ENCODE measurements at places on chromosomes 2 and 18.
A peak's percentile ranks its signal among the peaks of the same experiment; 100 is the strongest.

DNA sequence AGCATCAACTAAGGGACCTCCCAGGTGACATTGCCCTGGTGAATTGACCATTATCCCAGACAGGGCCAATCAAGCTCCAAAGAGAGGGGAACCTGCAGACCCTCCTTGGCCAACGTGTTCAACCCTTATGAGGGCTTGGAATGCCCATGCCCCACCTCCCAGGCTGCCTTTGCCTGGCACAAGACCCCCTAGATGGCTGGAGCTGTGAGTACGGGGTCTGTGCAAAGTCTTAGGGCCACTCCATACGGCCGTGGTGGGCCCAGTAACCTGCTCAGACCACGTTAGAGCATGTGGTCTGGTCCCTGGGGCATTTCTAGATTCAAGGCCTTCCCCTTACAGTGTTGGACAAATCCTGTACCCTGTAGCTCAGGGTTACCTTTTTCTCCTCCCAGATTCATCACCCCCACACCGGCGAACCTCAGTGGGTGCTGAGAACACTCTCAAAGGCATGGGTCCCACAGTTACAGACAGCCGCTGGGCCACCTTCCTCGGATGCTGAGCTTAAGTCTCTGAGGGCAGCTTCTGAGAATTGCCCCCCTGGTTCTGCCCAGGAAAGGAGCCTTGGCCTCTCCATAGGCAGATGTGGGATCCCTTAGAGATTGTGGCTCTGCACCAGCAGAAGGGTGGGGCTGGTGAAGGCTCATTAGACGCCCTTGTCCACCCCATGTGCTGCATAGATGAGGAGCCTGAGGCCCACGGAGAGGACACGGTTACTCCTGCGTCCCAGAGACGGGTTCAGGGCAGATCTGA, 18.3 kb upstream of the KCNK3 start:
- no peak for DNase-seq

GRCh38 chr2:58157754-58158153, 83.4 kb downstream of the FANCL start:
- no peak for DNase-seq

GRCh38 chr2:43452318-43452731, 143.5 kb downstream of the THADA start:
- no peak for DNase-seq

GRCh38 chr2:165425556-165425955, 43.9 kb upstream of the CSRNP3 start:
- no peak for DNase-seq

DNA sequence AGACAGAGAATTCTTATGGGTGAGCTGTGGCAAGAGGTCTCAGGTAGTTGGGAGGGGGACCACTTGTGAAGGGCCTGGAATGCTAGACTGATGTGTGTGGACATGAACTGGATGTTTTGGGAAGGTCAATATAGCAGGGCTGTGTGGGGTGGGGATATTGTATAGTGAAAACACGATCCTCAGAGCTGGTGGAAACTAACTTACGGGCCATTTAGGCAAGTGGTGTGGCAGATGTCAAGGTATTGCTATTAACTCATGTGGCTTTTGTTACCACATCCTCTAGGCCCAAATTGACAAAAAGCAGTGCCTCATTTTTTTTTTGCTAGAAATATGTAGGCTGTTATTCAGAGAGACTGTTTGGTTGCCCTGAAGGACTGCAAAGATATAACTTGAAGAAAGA, 8.0 kb upstream of the GALNT1 start:
- DNase-seq: no peak

DNA sequence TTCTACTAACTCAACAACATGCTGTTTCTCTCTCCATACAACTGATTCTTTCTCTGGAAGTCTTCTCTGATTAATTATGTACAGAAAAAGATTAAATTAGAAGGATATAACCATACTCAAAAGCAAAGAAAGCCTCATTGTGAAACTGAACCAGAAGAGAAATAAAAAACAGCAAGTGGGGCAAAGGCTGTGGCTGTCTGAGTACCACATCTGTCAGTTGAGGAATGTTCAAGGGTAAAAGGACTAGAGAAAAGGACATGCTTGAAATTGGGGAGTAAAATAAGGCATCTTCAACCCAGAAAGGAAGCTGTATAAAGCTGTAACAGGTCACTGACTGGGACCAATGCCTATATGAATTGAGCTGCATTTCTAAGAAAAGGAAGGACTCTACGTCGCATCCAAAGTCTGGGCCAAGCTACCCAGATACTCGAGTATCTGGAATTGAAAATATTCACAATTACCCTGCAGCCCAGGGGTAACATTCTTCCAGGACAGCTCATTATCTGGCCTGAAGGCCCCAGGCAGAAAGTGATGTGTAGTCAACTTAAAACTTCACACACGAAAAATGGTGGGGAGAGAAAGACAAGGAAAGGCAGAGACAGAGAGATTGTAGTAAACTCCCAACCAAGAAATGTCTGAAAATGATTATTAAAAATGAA, 356.0 kb upstream of the GALNT5 start:
- DNase-seq: no peak

DNA sequence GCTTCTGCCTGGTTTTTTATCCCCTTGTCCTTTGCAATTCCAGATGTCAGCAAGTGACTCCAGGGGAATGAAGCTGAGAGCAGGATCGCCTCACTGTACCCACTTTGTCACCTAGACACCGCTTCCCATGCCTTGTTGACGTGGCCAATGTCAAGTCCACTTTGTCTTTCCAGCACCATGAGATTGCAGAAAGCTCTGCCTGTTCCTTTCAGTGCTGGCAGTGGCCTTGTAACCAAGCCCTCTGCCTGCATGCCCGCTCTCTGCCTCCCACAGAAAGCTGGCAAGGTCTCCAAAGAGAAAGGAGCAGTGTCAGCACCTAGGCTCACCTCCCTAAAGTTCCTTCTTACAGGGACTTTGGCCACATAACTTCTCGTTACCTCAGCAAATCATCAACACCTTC, 282.2 kb upstream of the ST6GAL2 start:
- no peak for DNase-seq

DNA sequence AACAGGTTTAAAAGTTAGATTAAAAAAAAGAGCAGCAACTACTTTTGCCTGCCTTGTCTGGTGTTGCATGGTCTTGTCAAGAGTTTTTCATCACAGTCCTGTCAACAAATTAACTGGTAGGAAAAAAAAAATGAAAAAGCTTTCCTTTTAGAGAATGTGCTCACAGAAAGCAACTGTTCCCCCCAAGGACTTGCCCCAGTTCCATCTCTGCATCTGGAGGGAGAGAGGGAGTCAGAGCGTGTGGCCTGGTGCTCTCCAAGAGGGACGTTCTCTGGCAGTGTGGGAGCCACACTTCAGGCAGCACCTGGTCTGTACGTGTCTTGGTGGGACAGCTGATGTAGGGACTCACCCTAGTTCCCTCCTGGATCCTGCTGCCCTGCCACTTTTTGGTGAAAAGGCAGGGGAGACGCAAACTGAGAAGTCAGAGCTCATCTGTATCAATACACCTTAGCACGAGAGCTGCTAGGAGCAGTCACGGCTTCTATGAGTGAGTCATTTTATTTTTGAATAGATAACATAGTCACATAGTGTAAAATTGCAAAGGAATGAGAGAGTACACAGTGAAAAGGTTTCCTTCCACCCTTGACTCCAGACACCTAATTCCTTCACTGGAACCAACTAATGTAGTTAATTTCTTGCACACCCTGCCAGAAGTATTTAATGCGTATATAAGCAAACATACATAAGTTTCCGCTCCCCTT, 172.5 kb upstream of the MGAT5 start:
- no peak for DNase-seq

- DNase-seq: peak; percentile 16
These were observed 9.7 kb upstream of the OTOS start for GRCh38 chr2:240149943-240150784.

GRCh38 chr2:183665425-183665824, 541.2 kb downstream of the NUP35 start:
- no peak for DNase-seq

DNA sequence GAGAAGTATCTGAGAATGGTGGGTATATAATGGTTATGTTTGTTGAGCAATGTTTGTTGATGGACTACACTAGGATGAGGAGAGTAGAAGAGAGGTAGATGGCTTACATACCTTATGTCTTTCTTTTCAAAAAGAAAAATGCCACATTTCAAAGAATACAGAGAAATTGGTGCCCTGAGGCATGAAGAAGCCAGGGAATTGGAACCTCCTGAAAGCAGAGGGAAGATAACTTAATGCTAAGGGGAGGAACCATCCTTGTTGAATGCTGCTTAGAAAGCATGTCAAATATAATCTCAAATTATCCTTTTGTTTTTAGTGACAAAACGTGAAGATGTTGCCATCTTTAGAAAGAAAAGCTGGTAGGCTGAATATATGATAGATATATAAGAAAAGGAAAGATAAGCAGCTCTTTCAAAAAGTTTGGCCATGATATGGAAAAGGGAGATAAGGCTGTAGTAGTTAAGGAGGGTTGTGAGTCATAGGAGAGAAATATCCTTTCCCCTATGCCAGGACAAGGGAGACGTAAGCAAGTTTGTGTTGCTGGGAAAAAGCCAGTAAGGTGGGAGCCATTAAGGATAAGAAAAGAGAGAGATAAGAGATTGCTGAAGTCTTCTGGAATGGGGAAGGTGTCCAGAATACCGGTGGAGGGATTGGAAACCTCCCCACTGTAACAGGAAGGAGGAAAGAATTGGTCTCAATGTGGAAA, 66.3 kb downstream of the SCN2A start:
- no peak for DNase-seq

DNA sequence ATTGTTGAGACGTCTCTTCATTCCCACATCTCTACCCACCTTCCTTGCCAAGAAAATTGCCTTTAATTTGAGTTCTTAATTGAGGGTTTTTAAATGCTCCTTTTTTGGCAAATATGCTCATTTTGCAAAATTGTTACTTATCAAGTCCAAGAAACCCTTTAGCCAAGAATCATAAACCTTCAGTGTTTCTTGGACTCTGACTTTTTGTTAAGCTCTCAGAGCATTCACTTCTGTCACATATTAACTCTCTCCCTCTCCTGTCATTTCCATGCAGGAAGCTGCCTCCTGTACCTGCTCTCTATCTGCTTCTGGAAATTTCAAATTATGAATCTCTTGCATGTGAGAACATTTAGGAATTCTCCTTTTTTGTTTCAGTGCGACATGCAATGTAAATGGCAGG, 100.0 kb upstream of the PIEZO2 start:
- no peak for DNase-seq

- no peak for DNase-seq
These were observed 295.1 kb downstream of the GALR1 start for GRCh38 chr18:77544792-77545191.
